HFF-Myc (cell line): ENCODE measurements at places on chromosomes 5 and 9.

DNA sequence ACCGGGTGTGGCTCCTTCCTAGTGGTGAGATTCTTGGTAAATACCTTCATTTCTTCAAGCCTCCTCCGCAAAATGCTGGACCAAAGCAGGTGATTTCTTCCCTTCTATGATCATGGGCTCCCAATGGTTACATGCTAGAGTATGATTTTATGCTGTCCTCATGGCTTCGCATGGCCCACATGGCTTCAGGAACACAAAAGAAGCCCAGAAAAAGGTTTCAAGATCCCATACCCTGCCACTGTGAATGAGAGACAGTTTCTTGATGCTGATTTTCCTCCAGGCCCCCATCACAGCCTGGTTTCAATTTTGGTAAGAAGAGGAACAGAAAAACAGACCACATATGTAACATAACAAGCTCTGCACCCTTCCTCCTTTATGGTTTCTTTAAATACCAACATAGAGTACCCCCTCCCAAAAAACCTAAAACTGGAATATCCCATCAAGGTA is 2.4 kb upstream of the RXFP3 start:
- DNase-seq, result no peak

DNA sequence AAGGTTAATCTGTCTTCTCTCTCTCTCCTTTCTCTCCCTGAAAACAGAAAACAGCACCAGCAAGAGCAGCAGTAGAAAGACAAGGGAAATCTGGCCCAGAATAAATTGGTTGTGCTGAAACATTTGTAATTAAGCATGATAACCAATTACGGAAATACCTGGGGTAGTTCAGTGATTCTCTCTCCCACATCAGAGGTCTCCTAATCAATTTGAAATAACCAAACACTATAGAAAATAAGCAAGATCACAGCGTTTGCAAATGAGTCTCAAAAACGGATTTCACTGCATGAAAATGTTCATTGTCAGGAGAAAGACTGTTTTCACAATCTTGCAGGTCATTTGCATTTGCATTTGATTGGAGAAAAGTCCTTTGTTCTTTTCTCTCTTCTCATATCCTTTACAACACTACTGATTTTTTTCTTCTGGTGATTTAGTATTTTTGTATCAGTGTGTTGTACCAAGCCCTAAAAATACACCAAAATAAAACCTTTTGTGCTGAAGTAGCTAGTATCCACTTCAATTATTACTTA is 36.8 kb upstream of the CDH6 start:
- no peak for DNase-seq

- no peak for DNase-seq
Measured at GRCh38 chr9:35871545-35871944, 1.3 kb upstream of the OR13J1 start.

DNA sequence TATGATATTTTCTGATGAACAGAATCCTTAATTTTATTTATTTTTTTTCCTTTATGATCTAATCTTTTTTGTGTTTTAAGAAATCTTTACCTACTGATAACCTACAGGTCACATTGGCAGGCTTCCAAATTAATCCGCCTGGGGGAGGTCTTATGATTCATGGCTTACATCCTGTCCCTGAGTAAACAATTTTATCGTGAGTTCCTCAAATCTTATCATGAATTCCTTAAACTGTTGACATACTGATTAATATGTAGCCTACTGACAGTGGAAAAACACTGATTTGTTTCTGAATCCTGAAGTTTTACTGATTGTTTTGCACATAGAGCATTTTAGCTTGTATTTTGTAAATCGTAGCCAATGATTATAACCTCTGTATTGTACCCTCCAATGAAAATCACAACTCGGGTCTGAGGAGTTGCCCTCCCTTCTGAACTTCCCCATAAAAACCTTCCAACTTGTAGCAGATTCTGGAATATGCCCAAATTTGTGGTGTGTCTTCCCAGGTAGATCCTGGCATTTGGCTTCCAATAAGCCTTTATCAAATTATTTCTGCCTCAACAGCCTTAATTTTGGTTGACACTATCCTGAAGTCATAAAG is 105.6 kb downstream of the VCAN start:
- no peak for DNase-seq

DNA sequence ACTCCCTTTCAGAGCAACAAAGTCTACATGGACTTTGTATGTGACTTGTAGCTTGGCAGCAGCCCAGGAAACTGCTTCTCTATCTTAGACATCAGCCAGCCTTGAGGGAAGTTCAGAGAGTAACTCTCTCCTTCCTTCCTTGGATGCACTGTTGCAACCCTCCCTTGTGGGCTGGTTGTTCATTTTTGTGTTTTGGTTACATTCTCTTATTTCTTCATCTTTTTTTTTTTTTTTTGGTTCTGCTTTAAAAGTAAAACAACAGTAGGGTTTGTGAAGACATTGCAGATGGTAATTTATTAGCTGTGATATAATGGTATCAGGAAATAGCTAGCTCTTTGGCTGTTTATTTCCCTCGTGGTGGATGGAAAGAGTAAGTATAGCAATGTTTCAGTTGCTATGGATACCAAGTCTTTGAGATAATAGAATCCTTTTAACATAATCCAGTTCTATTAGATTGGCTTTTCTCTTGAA is 97.9 kb upstream of the MAMDC2 start:
- DNase-seq, result peak; percentile 59

GRCh38 chr9:20065046-20065445 is 276.2 kb upstream of the SLC24A2 start:
- DNase-seq, result no peak
